Frontal cortex (tissue), 4 donors: ENCODE measurements at places on chromosomes 16 and 17.

- peak; percentile 38 for DNase-seq
These were observed 174.8 kb downstream of the PRKCB start for GRCh38 chr16:24010440-24011089.

- no peak for DNase-seq
These were observed 120.6 kb upstream of the FOXF1 start for GRCh38 chr16:86389566-86390328.

- DNase-seq, result no peak
These were observed 120.2 kb upstream of the RCVRN start for GRCh38 chr17:10025224-10025623.

DNA sequence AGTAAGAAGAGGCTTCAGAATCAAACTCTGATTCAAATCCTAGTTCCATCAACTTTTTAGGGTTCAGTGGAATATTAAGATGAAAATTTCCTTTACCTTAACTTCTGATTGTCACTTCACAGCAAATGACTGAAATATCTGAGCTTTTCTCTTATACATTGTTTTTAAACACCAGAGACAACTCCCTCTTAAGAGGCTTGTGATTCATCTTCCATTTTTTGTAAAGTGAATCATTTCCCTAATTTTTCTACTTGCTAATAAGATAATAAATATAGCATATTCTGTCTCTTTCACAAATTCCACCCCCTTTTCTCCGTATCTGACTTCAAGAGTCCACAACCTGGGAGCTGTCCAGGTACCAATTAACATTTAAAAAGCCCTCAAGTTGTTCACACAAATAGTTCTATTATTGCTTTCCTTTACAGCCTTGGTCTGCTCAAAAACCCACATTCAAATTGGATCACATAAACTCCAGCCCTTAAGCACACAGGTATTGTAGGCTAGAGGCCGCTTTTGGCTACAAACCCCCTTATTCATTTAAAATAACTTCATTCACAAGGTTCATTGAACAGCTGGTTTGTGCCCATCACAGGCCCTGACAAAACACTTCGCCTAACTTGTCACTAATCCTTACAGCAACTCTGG is 14.1 kb upstream of the UTP6 start:
- DNase-seq, result no peak

- no peak for DNase-seq
These were observed 5.7 kb downstream of the ZNF319 start for GRCh38 chr16:57994778-57995177.

DNA sequence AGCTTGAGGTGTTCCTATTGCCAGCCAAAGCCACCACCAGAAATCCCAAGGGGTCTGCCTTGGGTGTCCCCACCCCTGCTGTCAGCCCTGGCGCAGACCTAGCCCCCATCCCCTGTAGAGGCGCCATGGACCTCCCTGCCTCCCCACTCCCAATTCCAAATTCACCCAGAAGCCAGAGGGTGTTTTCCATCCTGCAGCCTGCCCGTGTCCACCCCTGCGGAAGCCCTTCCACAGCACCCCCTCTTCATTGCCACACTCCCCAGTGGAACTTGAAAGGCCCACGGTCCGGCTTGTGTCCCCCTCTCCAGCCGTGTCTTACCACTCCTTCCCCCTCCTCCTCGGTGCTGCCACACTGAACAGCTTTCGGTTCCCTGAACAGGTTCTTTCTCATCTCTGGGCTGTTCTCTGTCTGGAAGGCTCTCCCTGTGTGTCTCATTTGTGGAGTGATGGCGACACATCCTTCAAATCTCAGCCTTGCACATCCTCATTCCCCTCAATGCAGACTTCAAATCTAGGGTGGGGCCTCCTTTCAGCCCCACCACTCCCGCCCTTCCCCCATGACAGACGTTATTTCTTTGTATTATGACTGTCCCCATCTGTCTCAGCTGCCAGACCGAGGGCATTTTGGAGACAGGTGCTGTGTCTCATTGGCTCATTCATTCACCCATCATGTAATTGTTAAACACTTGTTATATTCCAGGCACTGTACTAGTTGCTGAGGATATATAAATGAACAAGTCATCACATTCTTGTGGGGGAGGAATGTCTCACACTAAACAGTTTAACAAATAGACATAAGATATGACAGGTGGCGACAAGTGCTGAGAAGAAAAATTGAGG is 36.3 kb downstream of the ADGRG5 start:
- no peak for DNase-seq

GRCh38 chr16:58338205-58338604 is 43.4 kb upstream of the PRSS54 start:
- no peak for DNase-seq

DNA sequence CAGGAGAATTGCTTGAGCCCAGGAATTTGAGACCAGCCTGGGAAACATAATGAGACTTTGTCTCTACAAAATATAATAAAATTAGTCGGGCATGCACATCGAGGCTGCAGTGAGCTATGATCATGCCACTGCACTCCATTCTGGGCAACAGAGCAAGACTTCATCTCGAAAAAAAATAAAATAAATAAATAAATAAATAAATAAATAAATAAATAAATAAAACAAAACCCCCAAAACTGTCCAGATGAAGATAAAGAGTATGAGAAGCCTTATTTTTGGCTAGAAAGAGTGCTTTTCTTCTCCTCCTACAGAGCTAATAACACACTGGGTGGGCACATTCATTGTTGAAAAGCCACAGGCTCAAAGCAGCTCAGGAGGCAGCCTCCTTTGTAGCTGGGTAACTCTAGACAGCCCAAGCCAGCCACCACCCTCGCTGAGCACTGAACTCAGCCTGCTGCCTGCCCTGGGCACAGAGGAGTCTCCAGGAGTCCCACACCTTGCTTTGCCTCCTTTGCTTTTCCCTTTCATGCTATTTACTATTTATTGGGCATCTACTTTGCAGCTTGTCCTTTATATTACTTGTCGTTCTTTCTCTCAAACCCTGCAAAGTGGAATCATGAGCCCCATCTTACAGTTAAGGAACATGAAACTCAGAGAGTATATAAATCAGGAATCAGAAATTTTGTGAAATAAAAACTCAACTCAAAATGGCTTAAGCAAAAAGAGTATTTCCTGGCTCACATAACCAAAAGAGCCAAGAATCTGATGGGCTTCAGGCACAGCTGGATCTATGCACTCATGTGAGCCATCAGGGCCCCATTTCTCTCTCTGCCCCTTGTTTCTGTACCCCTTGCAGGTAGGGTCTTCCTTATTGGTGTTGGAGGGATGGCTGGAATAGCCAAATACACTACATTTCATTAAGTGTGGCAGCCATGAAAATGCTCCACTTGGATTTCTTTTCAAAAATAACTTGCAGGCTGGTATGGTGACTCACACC is 18.1 kb upstream of the C16orf87 start:
- DNase-seq, result no peak

DNA sequence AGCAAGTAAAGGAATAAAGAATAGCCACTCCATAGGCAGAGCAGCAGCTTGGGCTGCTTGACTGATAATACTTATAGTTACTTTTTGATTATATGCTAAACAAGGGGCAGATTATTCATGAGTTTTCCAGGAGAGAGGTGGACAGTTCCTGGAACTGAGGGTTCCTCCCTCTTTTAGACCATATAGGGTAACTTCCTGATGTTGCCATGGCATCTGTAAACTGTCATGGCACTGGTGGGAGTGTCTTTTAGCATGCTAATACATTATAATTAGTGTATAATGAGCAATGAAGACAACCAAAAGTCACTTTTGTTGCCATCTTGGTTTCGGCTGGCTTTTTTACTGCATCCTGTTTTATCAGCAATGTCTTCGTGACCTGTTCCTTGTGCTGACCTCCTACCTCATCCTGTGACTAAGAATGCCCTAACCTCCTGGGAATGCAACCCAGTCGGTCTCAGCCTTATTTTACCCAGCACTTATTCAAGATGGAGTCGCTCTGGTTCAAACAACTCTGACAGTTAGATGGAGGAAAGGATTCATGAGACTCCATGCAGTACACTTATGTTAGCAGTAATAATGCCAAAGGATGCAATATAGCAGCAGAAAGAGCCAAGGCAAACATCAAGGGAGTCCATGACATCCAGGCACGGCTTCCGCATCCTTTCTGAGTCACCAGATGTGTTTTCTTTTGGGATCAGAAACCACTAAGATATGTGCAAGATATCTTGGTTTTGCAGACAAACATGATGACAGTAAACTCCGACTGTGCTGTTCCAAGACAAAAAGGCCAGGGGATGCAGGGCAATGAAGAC is 55.8 kb upstream of the B4GALNT2 start:
- no peak for DNase-seq

DNA sequence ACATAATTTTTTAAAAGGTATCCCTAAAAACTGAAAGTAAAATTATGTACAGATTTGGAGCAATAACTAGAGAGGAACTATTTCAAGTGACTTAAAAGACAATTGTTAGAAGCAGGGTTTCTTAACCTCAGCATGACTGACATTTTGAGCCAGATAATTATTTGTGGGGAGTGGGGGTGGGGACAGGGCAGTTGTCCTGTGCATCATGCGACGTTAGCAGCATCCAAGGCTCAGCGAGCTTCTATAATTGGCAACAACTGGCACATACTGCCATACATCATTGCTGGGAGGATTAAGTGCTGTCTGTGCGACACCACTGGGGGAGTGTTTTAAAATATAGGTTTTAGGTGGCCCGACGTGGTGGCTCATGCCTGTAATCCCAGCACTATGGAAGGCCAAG is 27.1 kb downstream of the GABARAPL2 start:
- no peak for DNase-seq
